ENCODE measurements at places on chromosomes 16 and 17.

DNA sequence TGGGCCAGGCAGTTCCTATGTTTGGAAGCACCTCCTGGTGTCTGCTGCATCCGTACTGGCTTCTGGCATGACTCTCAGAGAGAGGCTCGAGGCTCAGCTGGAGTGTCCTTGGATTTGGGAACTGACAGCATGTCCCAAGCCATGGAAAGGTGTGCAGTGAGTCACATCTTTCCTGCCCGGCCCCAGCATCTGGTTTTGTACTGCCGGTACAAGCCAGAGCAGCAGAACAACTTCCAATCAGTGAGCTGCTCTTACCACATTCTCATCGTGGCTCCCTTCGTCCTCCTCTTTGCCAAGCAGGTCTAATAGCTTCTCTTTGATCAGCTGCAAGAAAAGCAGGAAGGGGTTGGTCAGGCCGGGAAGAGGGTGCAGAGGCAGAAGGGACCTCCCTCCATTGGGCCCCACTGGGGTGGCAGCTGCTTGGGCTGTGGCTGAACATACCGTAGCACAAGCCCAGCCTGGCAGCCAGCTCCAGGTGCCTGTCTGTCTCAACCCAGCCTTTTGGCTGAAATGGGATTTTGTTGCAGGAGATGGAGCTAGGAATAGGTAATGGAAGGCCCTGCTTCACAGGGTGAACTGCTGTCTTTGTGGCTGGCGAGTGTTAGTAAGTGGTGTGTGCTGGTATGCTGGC is 24.2 kb downstream of the SPACA3 start:
- DNase-seq, result no peak

DNA sequence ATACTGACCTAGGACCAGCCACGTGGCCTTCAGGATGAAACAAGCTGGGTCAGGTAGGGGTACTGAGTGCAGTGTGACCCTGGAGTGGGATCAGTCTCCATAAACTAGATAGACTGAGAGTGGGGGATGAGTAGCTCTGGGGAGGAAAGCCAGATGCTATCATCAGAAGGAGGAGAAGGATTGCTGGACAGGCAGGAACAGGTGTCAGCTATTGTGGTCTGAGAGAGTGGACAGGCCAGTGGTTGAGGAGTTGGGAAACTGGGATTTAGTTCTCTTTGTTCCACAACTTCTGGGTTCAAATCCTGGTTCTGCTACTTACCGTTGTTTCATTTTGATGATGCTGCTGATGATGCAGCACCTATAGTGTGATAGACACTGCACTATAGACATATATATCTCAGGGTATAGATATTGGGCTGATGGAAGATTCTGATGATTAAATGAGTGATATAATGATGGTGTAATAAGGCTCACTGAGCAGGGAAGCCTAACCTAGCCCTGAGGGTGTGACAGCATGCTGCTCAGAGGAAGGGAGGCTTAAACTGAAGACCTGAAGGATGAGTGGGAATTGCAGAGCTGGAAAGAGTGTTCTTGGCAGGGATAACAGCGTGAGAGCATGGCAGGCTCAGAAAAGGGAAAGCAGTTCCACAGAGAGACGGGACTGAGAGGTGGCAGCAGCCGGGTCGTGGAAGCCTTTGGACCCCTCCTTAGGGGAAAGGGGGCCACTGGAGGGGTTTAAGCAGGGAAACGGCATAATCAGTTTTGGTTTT is 66.0 kb downstream of the SNX20 start:
- no peak for DNase-seq

- DNase-seq, result no peak
Measured at GRCh38 chr16:80851831-80852230, 47.4 kb upstream of the CDYL2 start.

DNA sequence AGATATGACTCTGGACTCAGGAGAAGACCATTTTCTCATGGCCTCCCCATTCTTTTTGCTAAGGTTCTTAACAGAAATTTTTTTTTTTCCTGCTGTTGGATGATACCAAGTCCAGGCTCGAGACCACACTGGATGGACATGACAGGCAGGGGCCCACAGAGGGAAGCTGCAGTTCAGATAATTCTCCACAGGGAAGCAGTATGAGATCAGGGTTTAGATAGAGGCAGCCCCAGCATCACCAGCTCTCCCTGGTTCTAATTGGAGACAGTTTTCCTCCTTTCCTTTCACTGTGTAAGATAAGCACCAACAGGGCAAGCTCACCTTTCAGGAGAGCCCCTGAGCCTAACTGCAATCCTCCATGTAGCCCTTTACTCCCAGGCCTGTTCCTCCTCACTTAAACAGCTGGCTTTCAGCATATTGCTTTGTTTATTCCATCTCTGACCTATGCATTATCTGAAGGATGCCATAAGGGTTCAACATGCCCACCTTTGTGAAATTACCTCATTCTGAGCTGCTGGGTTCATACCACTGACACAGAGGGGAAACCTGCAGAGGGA is 108.1 kb downstream of the SNX11 start:
- DNase-seq, result peak; percentile 26

DNA sequence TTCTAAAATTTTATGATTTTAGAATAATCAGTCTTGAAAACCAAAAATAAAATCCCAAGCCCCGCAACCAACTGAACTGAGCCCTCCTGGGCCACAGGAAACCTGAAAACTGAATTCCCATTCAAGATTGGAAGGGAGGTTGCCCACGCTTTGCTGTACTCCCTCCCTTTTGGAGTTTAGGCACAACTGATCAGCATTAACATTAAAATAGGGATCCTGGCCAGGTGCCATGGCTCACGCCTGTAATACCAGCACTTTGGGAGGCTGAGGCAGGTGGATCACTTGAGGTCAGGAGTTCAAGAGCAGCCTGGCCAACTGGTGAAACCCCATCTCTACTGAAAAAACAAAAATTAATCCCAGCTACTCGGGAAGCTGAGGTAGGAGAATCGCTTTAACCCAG is 52.7 kb upstream of the NETO2 start:
- DNase-seq, result no peak
